ENCODE measurements at places on chromosomes 16 and 17. TPM values are rescaled to one million over a fixed set of nuclear protein-coding genes. Genes with fewer than 3 reads are reported as not detected.

The NGFR gene
- under 0.01 TPM for total RNA-seq

The SEPTIN12 gene
- not detected for total RNA-seq

The TMEM238L gene
- total RNA-seq, result not detected

The PROCA1 gene
- total RNA-seq, result 2.6 TPM

Measured in fibroblast of lung (primary cell).